A172 (cell line): ENCODE measurements at places on chromosomes 6 and 20.
A peak's percentile ranks its signal among the peaks of the same experiment; 100 is the strongest.

DNA sequence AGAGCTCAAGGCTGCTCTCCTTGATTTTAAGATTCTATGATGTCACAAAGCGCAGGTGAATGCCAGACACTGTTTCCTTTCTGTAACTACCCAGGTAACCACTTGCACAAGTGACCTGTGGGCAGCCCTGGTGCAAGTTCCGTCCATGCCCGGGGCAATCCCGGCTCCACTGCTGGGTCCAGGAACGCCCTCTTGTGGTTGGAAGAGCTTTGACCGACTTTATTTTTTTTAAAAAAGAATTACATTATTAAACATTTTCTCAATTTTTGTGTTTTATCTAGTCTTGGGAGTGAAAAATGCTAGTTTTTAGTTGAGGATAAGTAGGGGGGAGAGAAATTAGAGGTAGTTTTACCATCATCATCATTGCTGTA, 695.2 kb downstream of the QKI start:
- no peak for DNase-seq

DNA sequence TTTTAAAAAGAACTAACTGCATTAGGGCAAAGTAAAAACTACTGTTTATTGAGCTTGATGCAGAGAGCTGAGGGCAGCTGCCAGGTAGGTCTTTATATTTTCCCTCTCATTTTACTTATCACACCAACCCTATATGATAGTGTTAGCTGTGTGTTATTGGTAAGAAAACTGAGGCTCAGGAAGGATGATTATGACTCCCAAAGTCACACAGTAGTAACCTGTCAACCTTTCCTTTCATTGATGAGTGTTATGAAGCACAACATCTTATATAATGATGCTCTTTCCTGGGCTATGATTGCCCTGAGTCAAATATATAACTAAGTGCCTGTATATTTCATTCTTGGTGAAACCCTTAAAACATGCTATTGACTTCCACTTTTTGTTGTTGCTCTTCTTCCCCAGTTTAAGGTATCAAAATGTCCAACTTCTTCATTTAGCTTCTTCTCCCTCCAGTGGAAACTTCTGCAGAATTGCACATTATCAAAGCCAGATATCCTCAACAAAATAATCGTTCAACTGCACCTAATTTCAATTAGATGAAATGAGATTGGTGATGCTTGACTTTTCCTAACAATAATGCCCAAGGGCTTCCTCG, 8.1 kb downstream of the GFOD1 start:
- DNase-seq: no peak

DNA sequence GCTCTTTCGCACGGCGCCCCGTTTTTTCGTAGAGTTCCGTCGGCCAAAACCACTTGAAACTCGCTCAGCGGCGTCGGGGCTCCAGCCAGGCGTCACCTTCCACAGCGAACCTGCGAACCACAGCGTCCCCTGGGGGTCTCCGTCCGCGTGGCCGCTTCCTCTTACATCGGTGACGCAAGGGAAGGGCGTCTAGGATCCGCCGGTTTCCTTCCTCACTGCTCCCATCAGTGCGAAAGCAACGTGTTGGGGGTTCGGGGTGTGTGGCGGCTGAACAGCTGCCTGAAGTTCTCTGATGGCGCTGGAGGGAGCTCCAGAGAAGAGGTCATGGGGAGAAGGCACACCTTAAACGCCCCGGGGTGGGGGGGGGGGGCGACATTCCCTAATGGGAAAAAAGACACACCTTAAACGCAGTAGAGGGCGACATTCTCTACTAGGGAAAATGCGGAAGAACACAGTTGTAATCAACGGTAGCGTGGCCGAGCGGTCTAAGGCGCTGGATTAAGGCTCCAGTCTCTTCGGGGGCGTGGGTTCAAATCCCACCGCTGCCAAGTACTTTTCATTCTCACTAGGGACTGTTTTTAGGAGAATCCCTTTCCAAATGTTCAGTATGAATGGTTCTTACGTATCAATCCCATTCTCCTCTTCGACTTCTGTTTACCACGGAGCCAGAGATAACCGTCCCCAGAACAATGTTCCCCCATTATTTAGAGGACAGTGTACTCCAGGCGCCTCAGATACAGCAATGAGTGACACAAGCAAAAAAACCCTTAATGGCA, 16.4 kb downstream of the ZNF311 start:
- no peak for DNase-seq

GRCh38 chr6:128743974-128744765, 138.8 kb upstream of the LAMA2 start:
- no peak for DNase-seq

- no peak for DNase-seq
Observed at GRCh38 chr6:166907871-166908806, 48.2 kb downstream of the RNASET2 start.

DNA sequence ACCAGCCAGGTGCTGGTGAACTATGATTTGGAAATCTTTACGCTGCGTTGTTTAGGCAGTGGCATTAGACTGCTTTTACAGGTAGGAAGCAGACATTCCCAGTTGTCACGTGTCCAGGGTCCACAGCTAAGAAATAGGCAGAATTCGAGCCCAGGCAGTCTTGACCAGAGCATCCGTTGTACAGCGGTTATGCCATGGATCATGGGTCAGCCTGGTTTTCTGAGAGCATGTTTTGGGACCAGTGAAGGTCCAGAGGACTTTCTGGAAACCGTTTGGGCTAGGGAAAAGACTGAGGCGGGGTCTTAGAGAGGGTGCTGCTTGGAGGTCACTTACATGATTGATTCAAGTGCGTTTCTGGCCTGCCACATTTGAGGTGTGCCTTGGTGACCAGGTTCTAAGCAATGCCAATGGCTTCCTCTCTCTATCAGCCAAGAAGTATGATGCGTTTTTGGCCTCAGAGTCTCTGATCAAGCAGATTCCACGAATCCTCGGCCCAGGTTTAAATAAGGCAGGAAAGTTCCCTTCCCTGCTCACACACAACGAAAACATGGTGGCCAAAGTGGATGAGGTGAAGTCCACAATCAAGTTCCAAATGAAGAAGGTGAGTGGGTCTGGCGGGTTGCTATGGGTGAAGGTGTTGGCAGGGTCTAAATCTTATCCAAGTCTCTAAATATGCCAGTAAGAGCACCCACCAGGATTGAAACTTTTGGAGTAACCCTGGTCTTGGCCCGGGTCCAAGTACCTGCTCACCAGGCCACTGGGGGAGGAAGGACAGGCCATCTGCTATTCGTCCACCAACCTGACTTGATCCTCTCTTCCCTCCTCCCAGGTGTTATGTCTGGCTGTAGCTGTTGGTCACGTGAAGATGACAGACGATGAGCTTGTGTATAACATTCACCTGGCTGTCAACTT, 1.8 kb downstream of the RPL10A start:
- DNase-seq: no peak

DNA sequence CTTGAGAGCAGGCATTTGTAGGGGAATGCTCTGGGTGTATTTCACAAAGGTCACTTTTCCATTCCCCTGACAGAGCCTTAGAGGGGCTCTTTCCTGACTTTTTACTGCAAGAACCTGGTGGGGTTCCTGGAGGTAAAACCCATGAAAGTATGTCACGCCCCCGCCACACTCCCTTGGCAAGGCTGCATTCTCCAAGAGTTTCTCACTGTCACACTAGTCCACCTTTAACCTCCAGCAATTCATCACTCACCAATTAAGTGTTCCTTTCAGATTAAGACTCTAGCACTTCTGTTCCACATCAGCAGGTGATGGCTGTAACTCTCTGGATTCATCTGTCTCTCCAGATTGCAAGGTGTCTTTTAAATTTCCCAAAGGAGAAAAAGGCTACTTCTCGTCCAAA, 32.7 kb upstream of the NKX2-4 start:
- no peak for DNase-seq

DNA sequence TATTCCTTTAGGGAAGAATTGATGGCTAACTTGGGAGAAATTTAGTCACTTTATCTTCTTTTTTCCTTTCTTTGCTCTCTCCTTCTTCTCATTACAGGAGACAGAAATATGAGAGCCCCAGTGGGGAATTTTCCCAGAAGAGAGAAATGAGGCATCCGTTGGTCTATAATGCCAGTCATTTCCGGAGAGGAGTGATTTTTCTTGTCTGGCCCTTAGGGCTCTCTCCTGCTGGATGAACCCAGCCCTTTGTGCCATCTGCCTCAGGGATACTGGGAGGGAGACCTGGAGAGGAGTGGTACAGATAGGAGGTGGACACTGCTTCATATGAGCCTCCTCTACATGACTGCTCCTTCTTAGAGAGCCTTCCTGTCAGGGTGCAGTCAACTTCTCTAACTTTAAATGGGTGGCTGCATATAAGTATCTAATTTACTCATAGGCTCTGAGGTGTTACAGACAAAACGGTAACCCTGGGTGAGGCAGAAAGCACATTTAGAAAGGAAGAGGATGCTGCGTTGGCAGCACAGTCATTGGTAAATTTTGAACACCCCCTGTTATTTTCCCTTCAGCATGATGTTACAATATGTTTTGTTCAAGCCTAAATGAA, 21.9 kb downstream of the RIMS1 start:
- DNase-seq: no peak

DNA sequence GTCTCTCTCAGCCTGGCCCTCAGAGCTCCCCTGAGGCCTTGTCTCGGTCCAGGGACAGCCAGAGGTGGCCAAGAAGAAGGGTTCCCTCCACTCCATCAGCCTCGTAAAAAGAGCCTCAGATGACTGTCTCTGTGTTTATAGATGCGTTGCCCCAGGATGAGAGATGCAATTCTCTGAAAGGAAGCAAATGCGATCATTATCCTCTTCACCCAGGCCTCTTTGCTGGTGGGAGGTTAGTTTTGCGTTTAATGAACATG, 90.4 kb downstream of the YTHDF1 start:
- DNase-seq: no peak

GRCh38 chr6:157665180-157665579, 157.9 kb upstream of the SNX9 start:
- no peak for DNase-seq

GRCh38 chr20:61385731-61386130, 133.7 kb downstream of the CDH4 start:
- no peak for DNase-seq

DNA sequence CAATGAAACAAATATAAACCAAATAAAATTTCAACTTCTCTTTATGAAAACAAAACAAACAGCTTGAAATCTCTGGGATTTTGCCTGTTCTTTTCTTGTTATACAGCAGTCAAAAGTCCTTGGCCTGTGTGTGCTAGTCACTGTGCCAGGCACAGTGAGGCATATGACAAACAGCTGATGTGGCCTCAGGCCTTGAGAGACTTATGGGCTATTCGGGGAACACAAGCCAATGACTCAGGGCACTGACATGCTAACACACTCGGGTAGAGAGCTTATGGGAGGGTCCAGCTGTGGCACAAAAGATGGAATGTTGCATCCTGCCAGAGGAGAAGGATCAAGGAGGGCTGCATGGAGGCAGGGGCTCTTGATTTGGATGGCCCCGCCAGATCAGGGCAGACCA, 95.4 kb upstream of the NKX2-2 start:
- peak; percentile 59 for DNase-seq

DNA sequence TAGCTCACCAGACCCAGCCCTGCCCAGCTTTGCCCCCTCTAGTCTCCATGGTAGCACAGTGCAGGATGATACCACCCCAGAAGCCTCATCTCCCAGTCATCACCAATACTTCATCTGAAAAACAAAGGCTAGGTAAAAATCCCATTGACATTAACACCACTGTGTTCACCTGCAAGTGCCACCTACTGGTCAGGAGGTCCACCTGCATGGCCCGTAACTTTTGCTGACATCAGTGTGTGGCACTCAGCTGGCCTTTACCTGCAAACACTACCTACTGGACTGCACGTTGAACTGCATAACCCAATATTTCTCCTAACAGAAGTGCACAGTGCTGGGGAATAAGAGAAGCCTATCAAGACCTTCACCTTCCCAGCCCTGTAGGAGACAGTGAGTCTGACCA, 234.7 kb upstream of the ADGRB3 start:
- no peak for DNase-seq
